ENCODE measurements at places on chromosomes 16 and 17. TPM values are rescaled to one million over a fixed set of nuclear protein-coding genes. Genes with fewer than 3 reads are reported as not detected.

DNA sequence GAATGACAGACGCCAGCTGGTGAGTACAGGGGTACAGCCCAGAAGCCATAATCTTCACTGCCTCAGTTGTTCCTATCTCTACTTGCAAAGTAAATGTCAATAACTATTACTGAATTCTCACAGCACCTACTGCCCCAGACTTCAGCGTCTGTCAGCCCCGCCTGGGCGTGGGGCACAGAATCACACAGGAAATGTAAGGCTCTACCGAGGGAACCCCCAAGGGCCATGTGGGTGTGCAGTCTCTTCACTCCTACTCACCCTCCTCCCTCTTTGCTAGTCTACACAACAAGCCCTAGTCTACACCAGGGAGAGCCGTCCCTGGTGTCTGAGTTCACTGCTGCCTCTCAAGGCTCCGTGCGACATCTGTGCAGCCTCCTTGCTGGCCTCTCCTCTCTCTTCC, 4.5 kb downstream of the NPTX1 start:
- H3K27ac ChIP-seq: no peak overlapping the region
- peaks cover 27% of the 10 kb centered on the region for H3K4me1 ChIP-seq
- peaks cover 99% of the 10 kb centered on the region for H3K27me3 ChIP-seq
- no peaks in the 10 kb centered on the region for H3K36me3 ChIP-seq
- H3K4me3 ChIP-seq: no peak overlapping the region

DNA sequence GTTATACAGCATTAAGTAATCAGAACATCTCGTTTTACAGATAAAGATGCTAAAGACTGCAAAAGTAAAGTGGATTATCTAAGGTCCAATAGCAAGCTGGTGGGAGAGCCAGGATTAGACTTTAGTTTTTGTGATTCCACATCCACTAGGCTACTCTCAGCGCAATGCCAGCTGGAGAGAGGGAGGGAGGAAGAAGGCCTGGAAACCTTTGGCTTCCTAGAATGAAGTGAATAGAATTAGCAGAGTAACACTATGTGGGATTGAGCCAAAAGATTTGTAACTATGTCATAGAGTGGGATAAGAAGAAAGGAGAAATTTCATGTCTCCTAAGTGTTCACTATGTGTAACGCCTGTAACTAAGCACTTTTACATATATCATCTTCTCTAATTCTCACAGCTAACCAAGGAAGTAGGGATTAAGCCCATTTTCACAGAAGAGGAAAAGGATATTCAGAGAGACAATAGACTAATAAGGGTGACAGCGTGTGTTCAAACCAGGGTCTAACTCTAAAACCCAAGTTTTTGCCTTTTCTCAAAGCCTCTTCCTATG, 25.4 kb upstream of the NSRP1 start:
- no peak overlapping the region for H3K27ac ChIP-seq
- no peak for DNase-seq
- no peak overlapping the region for H3K4me3 ChIP-seq
- H3K27me3 ChIP-seq: no peaks in the 10 kb centered on the region
- H3K4me1 ChIP-seq: peaks cover 19% of the 10 kb centered on the region

Gene ACSF2
- 14.9 TPM for total RNA-seq

Gene PRRT2
- total RNA-seq: not detected

- peak overlapping the region; percentile 46 for H3K4me3 ChIP-seq
- peaks cover 17% of the 10 kb centered on the region for H3K4me1 ChIP-seq
- no peak overlapping the region for H3K27ac ChIP-seq
- DNase-seq: peak; percentile 62
Measured at GRCh38 chr16:21301168-21301894, 23.2 kb upstream of the CRYM start.

- H3K4me1 ChIP-seq: peaks cover 5% of the 10 kb centered on the region
- H3K36me3 ChIP-seq: no peaks in the 10 kb centered on the region
- no peak for DNase-seq
- H3K27ac ChIP-seq: no peak overlapping the region
- peaks cover 13% of the 10 kb centered on the region for H3K27me3 ChIP-seq
- peak overlapping the region; percentile 20 for H3K4me3 ChIP-seq
Measured at GRCh38 chr17:42072323-42073187, 22.2 kb upstream of the C17orf113 start.

DNA sequence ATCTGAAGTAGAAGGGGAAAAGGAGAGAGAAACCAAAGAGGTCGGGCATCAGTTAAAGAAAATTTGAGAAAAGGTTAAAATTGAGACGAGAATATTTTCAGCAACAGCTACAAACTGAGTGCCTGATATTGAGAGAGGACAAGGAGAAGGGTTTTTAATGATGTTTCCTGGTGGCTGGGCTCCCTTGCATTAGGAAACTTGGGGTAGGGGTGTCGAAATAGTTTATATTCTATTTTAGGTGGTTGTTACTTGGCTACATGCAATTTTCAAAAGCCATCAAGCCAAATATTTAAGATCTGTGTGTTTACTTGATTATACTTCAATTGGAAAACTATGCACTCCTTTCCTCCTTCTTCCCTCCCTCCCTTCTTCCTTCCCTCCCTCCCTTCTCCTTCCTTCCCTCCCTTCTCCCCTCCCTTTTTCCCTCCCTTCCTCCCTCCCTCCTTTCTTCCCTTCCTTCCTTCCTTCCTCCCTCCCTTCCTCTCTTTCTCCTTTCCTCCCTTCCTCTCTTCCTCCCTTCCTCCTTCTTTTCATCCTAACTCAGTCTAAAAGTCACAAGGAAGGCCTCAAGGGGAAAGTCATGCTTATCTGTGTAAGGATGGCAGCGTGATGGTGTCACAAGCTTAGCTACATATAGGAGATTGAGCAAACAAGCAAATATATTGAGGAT, 1.8 kb upstream of the APOH start:
- peaks cover 3% of the 10 kb centered on the region for H3K27me3 ChIP-seq
- H3K36me3 ChIP-seq: no peaks in the 10 kb centered on the region
- H3K27ac ChIP-seq: no peak overlapping the region
- no peak overlapping the region for H3K4me3 ChIP-seq
- DNase-seq: no peak
- no peaks in the 10 kb centered on the region for H3K4me1 ChIP-seq

DNA sequence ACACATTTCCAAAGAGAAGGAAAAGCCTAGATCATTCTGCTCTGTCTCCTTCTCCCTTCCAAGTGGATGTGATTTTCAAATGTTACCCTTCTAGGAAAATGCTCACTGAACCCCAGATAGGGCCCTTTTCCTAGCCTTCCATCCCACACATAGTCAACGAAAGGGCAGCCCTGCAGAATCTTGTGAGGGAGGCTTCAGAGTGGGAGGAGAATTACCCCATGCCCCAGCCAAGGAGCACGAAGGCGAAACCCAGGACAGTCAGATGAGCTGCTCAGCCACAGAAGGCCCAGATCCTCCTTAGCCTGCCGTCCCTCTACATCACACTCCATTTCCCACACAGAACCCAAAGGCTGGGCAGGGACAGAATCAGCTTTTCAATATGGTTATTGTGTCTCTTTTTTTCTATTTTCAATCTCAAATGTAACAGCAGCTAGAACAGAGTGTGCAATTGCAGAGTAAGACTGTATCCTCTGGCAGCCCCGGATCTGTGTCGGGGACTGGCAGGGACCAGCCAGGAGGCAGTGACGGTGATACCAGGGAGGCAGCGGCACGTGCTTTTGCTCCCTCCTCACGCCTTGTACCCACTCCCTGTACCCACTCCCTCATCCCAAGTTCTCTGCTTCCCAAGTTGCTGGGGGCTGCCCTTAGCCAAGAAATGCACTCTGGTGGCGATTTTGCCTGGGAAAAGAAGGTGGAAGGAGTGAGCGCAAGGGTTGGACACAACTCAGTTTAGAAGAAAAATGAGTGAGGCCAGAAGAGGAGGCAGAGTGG, 3.7 kb upstream of the SDK2 start:
- DNase-seq: no peak
- no peaks in the 10 kb centered on the region for H3K36me3 ChIP-seq
- H3K27me3 ChIP-seq: peaks cover 66% of the 10 kb centered on the region
- H3K27ac ChIP-seq: no peak overlapping the region
- H3K4me3 ChIP-seq: no peak overlapping the region

DNA sequence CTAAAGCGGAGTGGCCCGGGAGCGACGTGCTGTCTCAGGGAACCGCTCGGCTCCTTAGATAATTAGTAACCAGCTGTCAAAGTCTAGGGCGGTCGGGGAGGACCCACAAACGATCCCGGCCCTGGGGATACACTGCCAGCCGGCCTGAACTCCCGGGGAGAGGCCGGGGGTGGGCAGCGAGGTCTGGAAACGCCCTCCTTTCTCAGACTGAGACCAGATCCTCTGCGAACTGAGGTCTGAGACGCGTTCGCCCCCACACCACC, 1.3 kb downstream of the HNF1B start:
- H3K36me3 ChIP-seq: no peaks in the 10 kb centered on the region
- peaks cover 45% of the 10 kb centered on the region for H3K27me3 ChIP-seq
- peaks cover 12% of the 10 kb centered on the region for H3K4me1 ChIP-seq
- H3K4me3 ChIP-seq: no peak overlapping the region
- no peak for DNase-seq
- no peak overlapping the region for H3K27ac ChIP-seq

GRCh38 chr16:81645266-81645694, 133.8 kb upstream of the PLCG2 start:
- H3K4me1 ChIP-seq: peaks cover 48% of the 10 kb centered on the region
- peak overlapping the region; percentile 49 for H3K27ac ChIP-seq
- H3K27me3 ChIP-seq: no peaks in the 10 kb centered on the region
- H3K36me3 ChIP-seq: 0 out of 2 replicates have a peak, but pooled peaks cover 3% of the 10 kb centered on the region
- DNase-seq: peak; percentile 51

DNA sequence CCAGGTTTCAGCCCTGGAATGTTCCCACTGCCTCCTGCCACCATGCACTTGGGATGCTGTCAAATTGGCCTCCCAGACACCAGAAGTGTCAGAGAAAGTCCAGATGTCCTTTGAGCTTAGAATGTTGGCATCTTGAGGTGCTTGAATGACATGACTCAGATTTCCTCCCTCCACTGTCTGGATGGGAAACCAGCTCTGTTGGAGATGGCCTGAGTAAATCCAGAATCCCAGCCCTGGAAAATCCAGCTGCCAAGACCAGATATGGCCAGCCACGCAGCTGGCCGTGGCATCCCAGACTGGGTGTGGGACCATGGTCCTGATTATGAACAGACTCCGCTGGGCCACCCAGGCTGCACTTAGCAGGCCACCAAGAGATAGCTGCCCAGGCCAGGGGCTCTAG, 57.0 kb upstream of the CLEC3A start:
- no peak for DNase-seq
- 0 out of 2 replicates have a peak, but pooled peaks cover 8% of the 10 kb centered on the region for H3K4me1 ChIP-seq
- H3K4me3 ChIP-seq: no peak overlapping the region
- H3K27me3 ChIP-seq: no peaks in the 10 kb centered on the region

Gene CRHR1
- total RNA-seq: not detected

- no peaks in the 10 kb centered on the region for H3K36me3 ChIP-seq
- no peak overlapping the region for H3K4me3 ChIP-seq
- H3K27me3 ChIP-seq: peaks cover 3% of the 10 kb centered on the region
- no peaks in the 10 kb centered on the region for H3K4me1 ChIP-seq
Measured at GRCh38 chr16:27164352-27164751, 39.0 kb upstream of the KDM8 start.

Gene ARMC7
- 6.6 TPM for total RNA-seq

Gene METTL23
- total RNA-seq: 52.3 TPM

Gene PABPN1L
- total RNA-seq: not detected

Gene TPSG1
- not detected for total RNA-seq

DNA sequence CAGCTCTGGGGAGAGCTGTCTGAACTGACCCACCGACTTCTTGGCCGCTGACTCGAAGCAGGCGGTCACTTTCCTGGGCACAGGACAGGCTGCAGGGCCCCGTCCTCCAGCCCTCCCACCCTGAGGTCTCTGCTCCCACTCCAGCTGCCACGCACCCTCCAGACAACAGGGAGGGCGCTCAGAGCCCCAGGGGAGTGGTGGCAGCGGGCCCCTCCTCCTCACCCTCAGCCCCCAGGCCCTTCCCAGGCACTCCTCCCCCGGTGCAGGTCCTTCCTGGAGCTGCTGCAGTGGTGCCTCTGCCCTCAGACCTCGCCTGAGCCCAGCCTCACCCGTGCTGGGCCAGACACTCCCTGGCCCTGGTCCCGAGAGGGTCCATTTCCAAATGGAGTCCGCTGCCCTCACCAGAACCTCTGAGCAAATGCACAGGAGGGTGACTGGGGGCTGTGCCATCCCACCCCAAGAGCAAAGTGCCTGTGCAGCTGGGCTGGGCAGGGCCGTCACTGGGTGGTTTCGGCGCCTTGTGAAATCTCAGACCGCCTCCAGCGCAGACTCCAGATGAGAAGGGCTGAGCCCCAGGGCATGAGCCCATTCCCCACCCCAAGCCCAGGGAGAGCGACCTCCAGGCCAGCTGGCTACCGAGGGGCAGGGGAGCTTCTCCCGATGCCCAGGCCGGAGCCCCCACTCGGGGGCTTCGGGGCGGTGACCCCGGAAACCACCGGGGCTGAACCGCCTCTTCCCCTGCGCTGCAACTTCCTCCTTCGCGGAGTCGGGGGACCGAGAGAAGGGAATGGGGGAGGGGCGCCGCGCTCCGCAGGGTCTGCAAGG, 717 bp downstream of the CYBA start:
- no peak overlapping the region for H3K27ac ChIP-seq
- H3K4me1 ChIP-seq: no peaks in the 10 kb centered on the region
- DNase-seq: no peak
- H3K4me3 ChIP-seq: no peak overlapping the region
- no peaks in the 10 kb centered on the region for H3K27me3 ChIP-seq
- H3K36me3 ChIP-seq: peaks cover 8% of the 10 kb centered on the region

- no peaks in the 10 kb centered on the region for H3K4me1 ChIP-seq
- DNase-seq: no peak
Measured at GRCh38 chr17:32307658-32308057, 34.3 kb downstream of the C17orf75 start.

Gene PLEKHM1
- total RNA-seq: 16.4 TPM

Gene CHST5
- 0.08 TPM for total RNA-seq

DNA sequence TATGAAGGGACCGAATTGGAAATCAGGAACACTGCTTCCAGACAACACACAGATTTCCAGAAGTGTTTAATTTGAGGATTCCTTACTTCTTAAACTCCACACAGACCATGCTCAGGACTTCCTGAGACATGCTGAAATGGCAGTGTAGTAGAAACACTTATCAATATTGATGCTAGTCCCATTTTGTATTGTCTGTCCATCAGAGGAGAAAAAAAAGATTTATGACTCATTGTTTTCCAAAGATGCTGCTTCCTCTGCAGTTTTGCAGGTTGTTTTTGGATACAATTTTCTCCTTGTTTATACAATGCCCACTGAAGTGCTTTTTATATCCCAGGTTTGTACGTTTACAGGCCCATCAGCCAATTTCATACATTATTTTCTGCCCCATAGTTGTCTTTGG, 68.3 kb upstream of the TANC2 start:
- no peak overlapping the region for H3K27ac ChIP-seq
- no peaks in the 10 kb centered on the region for H3K27me3 ChIP-seq
- H3K4me3 ChIP-seq: no peak overlapping the region
- no peaks in the 10 kb centered on the region for H3K36me3 ChIP-seq
- no peak for DNase-seq

Gene MIF4GD
- total RNA-seq: 10.7 TPM

DNA sequence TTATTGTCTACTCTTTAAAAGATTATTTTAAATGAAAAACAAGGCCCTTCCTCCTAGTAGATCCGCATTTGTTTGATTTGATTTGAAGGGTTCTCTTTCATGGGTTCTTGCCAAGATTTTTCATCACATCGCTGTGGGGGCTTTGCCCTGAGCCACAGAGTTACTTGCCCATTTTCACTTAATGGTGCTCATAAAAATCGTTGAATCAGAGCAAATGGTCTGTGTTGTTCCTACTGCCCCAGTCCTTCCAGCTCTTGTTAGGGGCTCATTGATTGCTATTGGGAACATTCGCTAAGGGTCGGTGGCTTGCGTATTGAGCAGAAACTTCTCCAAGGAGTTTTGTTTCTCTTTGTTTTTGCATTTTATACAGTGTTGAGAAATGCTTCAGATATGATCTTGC, 1023.4 kb upstream of the CDH8 start:
- no peak overlapping the region for H3K4me3 ChIP-seq
- H3K27me3 ChIP-seq: no peaks in the 10 kb centered on the region
- no peaks in the 10 kb centered on the region for H3K36me3 ChIP-seq
- H3K27ac ChIP-seq: no peak overlapping the region
